ENCODE measurements at places on chromosomes 7 and 10.

- no peaks in the 10 kb centered on the region for H3K36me3 ChIP-seq
- no peaks in the 10 kb centered on the region for H3K4me1 ChIP-seq
- H3K27me3 ChIP-seq: no peaks in the 10 kb centered on the region
- no peak overlapping the region for H3K4me3 ChIP-seq
- no peak for DNase-seq
These were observed 72.1 kb downstream of the RNF133 start for GRCh38 chr7:122626785-122627184.

DNA sequence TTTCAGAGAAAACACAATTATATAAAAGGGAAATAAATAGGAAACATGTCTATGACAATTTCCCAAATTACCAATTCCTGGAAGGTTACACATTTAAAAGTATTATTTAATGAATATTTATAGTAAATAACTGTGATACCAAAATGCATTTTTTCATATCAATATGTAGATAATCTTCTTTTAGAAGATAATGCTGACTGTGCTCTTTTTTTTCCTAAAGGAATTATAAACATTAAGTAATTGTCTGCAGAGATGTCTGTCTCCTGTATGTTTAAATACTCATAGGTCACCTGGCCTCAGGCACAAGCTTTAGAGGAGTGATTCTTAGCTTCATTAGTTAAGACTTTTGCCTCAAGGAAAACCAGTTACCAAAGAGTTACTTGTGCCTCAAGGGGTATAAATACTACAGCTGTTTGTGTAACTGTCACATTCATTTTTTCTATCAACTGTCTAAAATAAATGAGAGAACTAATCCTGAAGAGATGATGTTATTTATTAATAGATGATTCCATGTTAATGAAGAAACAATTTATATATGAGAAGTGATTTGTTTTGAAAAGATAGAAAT is 77.1 kb downstream of the DNAJC1 start:
- no peak overlapping the region for H3K4me3 ChIP-seq
- no peak for DNase-seq
- no peaks in the 10 kb centered on the region for H3K36me3 ChIP-seq
- H3K4me1 ChIP-seq: no peaks in the 10 kb centered on the region
- H3K27ac ChIP-seq: no peak overlapping the region

- no peak overlapping the region for H3K27ac ChIP-seq
- no peak for DNase-seq
These were observed 13.0 kb upstream of the CHCHD1 start for GRCh38 chr10:73768881-73769280.

GRCh38 chr10:308572-309085 is 173.4 kb downstream of the ZMYND11 start:
- no peaks in the 10 kb centered on the region for H3K4me1 ChIP-seq
- DNase-seq: no peak
- H3K27me3 ChIP-seq: no peaks in the 10 kb centered on the region
- peaks cover 8% of the 10 kb centered on the region for H3K36me3 ChIP-seq
- no peak overlapping the region for H3K27ac ChIP-seq
- no peak overlapping the region for H3K4me3 ChIP-seq

DNA sequence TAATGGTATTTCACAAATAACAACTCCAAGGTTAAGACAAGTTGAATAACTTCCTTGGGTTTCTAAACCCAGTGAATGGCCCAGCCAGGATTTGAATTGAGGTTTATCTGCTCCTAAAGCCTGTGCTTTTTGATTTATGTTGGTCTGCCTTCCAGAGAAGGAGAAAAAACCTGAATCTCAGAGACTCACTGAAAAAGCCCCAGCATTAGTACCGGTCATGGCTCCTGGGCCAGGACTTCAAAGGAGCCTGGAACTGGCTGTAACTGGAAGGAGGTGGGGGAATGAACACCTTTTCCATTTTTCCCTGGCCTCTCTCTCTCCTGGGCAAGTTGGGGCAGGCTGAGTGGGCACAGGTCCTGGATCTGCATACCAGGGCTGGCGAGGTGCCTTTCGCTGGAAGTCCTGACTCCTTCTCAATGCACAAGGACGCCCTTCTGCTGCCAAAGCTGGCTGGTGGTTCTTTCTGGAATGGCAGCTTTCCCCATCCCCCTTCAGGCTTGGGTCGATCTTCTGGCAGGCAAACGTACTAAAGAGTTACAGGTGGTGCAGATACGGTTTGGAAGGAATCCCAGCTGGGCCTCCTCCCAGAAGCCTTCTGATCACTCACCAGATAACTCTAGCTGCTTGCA is 268.2 kb downstream of the PTEN start:
- H3K27me3 ChIP-seq: no peaks in the 10 kb centered on the region
- DNase-seq: peak; percentile 93
- H3K4me3 ChIP-seq: no peak overlapping the region
- H3K36me3 ChIP-seq: no peaks in the 10 kb centered on the region
- H3K27ac ChIP-seq: no peak overlapping the region
- peaks cover 16% of the 10 kb centered on the region for H3K4me1 ChIP-seq

DNA sequence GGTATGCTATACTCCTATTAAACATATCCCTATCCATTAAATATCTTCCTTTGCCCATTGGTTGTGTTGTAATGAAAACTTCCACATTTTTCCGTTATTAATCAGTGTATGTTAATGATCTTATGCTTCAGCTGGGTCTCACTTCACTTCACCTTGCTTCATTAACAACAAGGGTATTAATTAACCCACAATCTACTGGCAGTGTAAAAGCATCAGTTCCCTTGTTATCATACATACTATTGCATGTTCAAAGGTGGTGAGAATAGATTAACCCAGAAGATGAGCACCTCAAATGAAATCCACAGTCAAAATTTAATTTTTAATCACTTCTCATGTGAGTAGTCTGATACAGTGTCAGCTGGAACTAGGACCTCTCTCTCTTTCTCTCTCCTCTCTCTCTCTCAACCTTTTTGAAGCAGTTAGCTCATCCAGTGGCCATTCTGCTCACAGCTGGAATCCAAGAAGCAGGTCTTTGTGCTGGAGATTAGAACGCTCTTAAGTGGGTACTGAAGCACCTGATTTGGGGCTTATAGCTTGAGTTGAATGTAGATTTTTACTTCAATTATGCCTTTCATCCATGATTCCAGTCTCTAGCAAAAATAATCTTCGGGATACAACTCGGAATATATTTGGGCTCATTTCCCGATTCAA is 172.3 kb downstream of the RAPGEF5 start:
- no peak overlapping the region for H3K27ac ChIP-seq
- DNase-seq: no peak
- no peaks in the 10 kb centered on the region for H3K36me3 ChIP-seq
- no peaks in the 10 kb centered on the region for H3K27me3 ChIP-seq
- H3K4me3 ChIP-seq: no peak overlapping the region
- H3K4me1 ChIP-seq: no peaks in the 10 kb centered on the region

GRCh38 chr10:126479280-126479895 is 91.1 kb upstream of the ADAM12 start:
- no peaks in the 10 kb centered on the region for H3K4me1 ChIP-seq
- no peak overlapping the region for H3K27ac ChIP-seq
- no peak overlapping the region for H3K4me3 ChIP-seq
- H3K36me3 ChIP-seq: no peaks in the 10 kb centered on the region

DNA sequence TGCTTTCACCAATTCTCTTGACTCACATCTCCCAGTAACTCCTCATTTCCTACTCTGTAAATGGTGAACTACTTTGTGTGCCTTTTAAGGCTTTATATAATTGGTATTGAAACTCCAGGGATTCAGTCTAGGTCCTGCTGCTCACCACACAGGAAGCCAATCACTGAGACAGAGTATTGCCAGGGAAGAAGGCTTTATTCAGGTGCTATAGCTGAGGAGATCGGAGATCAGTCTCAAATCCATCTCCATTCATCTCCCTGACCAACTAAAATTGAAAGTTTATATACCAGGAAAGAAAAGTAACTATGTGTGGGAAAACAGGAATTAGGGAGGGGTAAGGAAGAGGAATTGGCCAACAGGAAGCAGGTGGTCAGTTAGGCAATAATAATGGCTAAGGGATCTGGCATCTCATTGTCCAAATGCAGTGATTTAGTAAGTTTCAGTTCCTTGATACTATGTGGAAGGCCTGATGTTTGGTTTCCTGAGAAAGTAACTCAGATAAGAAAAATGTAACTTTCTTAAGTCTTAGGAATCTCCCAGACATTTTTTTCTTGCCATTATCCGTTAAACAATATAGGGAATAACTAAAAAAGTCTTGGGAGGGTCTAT is 10.2 kb upstream of the SDHAF3 start:
- no peaks in the 10 kb centered on the region for H3K36me3 ChIP-seq
- DNase-seq: no peak
- H3K27me3 ChIP-seq: no peaks in the 10 kb centered on the region
- H3K4me1 ChIP-seq: no peaks in the 10 kb centered on the region

- no peaks in the 10 kb centered on the region for H3K4me1 ChIP-seq
- H3K4me3 ChIP-seq: no peak overlapping the region
- no peak overlapping the region for H3K27ac ChIP-seq
- H3K27me3 ChIP-seq: no peaks in the 10 kb centered on the region
These were observed 50.6 kb upstream of the GJD4 start for GRCh38 chr10:35554461-35555056.

DNA sequence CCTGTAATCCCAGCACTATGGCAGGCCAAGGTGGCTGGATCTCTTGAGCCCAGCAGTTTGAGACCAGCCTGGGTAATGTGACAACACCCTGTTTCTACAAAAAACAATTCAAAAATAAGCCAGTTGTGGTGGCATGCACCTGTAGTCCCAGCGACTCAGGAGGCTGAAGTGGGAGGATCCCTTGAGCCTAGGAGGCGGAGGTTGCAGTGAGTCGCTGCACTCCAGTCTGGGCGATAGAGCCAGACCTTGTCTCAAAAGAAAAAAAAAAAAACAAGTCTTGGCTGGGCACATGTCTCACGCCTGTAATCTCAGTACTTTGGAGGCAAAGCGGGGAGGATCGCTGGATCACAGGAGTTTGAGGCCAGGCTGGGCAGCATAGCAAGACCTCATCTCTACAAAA is 74.6 kb upstream of the PDSS1 start:
- no peak for DNase-seq
- H3K4me3 ChIP-seq: no peak overlapping the region
- no peaks in the 10 kb centered on the region for H3K27me3 ChIP-seq
- no peaks in the 10 kb centered on the region for H3K4me1 ChIP-seq

DNA sequence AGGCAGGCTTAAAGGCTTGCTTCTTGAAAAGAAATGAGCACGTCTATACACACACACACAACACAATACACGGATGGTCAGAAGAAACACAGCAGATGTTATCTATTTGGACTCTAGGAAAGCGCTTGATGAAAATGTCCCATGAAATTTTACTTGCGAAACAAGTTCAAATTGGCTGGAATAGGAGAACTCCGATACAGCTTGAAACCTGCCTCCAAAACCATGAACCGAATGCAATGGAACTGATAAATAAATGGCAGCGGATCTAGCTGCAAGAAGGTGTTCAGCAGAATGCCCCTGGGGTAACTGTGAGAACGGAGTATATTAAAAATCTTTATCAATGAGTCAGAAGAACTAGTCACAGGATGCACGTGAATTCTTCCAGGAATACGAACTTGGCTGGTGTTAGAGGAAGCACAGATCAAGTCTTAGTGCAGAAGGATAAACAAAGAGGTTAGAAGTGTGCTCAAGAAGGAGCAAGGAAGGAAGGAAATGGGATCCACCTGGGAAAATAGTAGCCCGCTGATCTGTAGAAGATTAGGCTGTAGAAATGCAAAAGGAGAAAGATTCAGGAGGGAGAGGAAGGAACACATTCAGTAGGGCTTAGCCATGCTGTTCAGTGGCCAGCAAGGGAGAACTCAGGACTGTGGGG is 142.0 kb upstream of the PRKCQ start:
- no peak for DNase-seq
- no peak overlapping the region for H3K4me3 ChIP-seq
- H3K36me3 ChIP-seq: no peaks in the 10 kb centered on the region
- H3K4me1 ChIP-seq: peaks cover 14% of the 10 kb centered on the region

DNA sequence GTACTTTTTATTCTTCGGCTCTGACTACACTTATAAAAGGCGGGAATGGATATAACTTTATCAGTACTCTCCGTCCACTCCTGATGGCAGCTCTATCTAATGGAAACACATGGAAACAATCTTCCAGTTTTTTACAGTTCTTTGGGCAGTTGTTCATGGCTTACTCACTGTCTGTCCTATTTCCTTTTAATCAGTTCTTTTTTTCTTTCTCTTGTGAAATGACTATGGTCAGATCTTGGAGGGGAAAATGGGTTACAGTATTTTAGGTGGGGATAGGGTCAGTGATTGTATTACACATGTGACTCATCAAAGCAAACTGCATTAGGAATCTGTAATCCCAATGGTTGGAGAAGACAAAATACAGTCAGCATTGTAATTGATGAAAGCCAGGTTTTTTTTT is 112.4 kb downstream of the BICC1 start:
- no peak for DNase-seq
- H3K4me1 ChIP-seq: no peaks in the 10 kb centered on the region
- H3K27me3 ChIP-seq: no peaks in the 10 kb centered on the region
- H3K4me3 ChIP-seq: no peak overlapping the region

GRCh38 chr10:21423850-21424249 is 101.6 kb downstream of the SKIDA1 start:
- H3K36me3 ChIP-seq: no peaks in the 10 kb centered on the region
- no peaks in the 10 kb centered on the region for H3K27me3 ChIP-seq
- DNase-seq: no peak
- H3K4me1 ChIP-seq: no peaks in the 10 kb centered on the region
- no peak overlapping the region for H3K4me3 ChIP-seq

DNA sequence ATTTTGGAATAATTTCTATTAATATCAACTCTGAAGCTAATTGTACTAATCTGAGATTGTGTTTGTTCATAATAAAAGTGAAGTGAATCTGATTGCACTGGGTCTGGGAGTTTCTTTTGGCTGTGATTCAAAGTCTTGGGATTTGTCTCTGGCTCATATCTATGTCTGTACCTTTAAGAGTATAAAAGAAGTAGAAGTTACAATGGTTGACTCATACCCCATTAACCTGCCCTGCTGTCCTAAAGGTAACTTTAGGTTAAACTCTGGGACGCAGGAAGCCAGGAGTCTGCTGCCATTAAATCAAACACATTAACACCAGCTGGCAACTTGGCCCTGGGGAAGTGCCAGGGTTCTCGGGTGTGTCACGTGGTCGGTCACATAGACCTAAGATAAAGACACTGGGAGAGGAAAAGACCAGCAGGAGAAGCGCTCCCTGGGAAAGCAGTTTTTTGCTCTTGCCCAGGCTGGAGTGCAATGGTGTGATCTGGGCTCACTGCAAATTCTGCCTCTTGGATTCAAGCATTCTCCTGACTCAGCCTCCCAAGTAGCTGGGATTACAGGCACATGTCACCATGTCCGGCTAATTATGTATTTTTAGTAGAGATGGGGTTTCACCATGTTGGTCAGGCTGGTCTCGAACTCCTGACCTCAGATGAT is 17.8 kb downstream of the SCD start:
- H3K27ac ChIP-seq: peak overlapping the region; percentile 13
- no peaks in the 10 kb centered on the region for H3K27me3 ChIP-seq
- no peak for DNase-seq
- peaks cover 3% of the 10 kb centered on the region for H3K36me3 ChIP-seq
- no peak overlapping the region for H3K4me3 ChIP-seq

GRCh38 chr7:136894789-136895188 is 26.3 kb downstream of the CHRM2 start:
- no peaks in the 10 kb centered on the region for H3K4me1 ChIP-seq
- H3K4me3 ChIP-seq: no peak overlapping the region
- DNase-seq: no peak
- H3K27ac ChIP-seq: no peak overlapping the region
- H3K27me3 ChIP-seq: no peaks in the 10 kb centered on the region
